ENCODE measurements at places on chromosomes 16 and 17.

GRCh38 chr17:38752308-38753070 lies at the start of gene PSMB3:
PSMB3 (plus strand) TSS chr17:38752741; CDS start chr17:38752827, 86 bp downstream.
- DNase-seq: peak; percentile 98

- DNase-seq: no peak
Measured at GRCh38 chr17:47223007-47223406, 13.9 kb downstream of the MYL4 start.

GRCh38 chr17:36085765-36086164 lies 4.2 kb downstream of the CCL3 start:
- DNase-seq: no peak

- no peak for DNase-seq
Measured at GRCh38 chr16:74760007-74760767, 14.4 kb downstream of the FA2H start.

- DNase-seq: no peak
Measured at GRCh38 chr17:55086635-55087058, 118.1 kb downstream of the STXBP4 start.

DNA sequence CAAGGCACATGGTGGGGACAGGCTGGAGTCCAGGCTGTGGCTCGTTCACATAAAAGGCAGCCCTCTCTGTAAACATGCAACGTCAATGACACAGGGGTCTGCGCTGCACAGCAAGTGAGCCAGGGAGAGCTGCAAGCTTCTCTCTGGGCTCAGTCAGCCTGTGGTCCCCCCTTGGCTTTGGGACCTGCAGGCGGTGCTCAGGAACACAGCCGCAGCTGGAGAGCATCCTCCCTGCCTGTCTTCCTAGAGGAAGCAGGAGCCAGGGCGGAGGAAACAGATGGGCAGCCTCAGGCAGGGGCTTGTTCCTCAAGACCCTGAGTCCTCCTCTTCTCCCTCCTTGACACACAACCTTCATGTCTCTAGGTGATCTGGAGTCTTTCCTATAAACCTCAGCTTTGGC lies 228.0 kb downstream of the C16orf78 start:
- DNase-seq: no peak

DNA sequence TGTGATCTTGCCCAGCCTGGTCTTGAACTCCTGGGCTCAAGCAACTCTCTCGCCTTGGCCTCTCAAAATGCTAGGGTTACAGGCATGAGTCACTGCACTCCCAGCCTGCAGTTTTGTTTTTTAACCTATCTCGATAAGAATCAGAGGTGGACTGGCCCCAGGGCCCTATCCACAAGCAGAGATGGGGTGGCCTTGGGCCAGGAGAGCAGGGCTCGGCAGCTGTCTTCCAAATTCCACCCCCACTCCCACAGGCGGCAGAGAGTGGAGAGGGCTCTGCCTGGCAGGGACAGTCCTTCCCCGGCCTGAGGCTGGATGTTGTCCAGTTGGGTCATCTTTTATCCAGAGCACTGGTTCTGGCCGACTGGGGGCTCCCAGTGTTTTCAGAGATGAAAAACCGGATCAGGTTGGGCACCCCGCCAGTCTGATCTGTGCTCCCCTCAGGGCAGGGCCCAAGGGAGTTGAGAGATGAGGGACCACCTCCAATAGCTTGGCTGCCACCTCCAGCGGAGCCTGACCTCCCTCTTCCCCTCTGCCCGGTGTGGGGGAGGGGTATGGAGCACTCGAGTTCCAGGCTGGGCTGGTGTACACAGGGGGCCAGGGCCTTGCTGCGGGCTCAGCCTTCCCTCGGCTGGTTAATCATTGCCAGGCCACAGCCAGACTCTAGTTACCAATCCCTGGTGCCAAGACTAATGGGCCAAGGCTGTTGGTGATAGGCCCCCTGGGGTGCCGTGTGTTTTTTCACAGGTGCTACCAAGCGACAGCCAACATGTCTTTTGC lies 30.3 kb upstream of the MYO15B start:
- no peak for DNase-seq

DNA sequence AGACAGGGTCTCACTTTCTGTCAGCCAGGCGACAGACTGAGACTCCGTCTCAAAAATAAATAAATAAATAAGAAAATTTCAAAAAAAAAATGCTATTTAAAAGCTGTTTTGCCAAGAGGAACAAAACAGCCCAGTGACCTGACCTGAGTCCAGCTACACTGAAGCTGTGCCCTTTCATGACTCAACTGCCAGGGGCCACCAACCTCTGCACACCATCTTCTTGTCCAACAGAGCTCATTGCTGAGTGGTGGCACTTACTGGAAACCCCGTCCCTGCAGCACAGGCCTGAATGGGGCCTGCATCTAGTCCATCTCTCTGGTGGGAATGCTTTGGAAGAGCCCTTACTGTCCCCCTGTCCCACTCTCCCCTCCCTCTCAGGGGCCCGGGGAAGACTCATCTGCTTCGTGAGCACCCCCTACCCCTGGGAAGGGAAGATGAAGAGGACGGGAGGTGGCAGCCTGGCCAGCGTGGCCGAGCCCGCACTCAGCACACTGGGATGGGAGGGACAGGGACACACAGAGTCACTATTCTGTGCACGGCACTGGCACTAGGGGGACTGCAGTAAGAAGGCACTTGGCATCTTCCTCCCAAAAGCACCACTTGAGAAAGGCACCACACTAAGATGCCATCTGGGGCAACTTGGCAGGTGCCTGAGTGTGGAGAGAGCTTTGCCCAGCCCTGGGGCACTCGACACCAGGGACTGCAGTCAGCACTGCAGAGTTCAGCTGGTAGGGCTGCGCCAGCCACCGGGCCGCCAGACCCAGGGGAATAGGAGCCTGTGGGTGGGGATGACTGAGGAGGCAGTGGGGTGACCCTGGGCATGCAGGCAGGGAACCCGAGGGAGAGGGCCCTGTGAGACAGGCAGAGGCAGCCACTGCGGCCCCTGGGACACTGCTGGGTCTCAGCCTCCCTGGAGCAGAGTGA lies 13.5 kb downstream of the FBXO31 start:
- peak; percentile 83 for DNase-seq

GRCh38 chr17:36687736-36688135 lies 86.4 kb downstream of the MRM1 start:
- DNase-seq: no peak

DNA sequence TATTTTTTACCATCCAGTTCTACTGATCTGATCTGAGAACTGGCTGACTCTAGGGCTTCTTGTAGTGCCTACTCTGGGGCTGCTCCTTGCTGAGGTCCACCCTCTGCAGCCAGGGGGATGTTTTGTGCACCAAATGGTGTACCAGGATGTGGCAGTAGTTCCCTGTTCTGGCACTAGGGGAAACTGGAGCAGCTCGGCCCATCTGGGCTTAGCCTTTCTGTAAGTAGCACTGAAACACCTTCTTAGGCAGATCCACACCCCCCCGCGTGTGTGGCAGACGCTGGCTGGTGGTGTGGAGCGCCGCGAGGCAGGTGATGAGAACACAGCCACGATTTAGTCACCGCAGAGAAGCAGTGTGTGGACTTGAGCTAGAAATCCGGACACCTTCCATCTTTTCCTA lies 17.0 kb downstream of the DUSP14 start:
- DNase-seq: no peak

DNA sequence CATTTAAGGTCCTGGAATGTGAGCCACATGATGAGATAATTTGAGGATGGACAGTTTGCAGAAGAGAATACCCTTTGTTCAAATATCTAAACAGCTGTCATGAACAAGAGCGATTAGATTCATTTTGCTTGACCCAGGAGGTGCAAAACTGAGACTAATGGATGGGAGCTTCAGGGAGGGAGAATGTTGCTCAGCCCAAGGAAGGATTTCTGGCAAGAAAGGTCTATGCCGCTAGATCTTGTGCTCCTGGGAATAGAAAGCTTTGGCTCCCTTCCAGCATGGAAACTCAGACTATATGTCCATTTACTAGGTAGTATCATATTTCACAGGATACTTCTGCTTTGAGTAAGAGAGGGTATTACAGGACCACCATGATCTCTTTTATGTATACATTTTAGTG lies 14.8 kb upstream of the CDH11 start:
- no peak for DNase-seq

DNA sequence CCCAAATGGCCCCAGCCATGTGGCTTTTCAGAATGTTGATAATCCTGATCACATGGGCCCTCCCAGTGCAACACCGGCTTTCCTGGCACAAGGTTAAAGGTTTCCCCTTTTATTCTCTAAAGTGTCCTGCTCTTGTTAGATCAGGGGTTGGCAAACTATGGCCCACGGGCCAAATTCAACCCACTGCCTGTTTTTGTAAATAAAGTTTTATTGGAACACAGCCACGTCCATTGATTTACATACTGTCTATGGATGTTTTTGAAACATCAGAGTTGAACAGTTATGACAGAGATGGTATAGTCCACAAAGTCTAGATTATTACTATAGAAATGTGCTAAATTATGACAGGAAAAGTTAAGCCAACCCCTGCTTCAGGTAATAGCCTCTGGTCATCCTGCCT lies 157.3 kb downstream of the ZFHX3 start:
- DNase-seq: no peak

- DNase-seq: no peak
Measured at GRCh38 chr16:25542306-25542705, 149.5 kb upstream of the HS3ST4 start.

- DNase-seq: no peak
Measured at GRCh38 chr17:67490471-67490870, 113.4 kb downstream of the PITPNC1 start.
